ENCODE measurements at places on chromosomes 7 and 10. TPM values are rescaled to one million over a fixed set of nuclear protein-coding genes. Genes with fewer than 3 reads are reported as not detected.
A peak's percentile ranks its signal among the peaks of the same experiment; 100 is the strongest.

GRCh38 chr7:101890749-101891523 is 73.5 kb downstream of the CUX1 start:
- DNase-seq, result no peak

DNA sequence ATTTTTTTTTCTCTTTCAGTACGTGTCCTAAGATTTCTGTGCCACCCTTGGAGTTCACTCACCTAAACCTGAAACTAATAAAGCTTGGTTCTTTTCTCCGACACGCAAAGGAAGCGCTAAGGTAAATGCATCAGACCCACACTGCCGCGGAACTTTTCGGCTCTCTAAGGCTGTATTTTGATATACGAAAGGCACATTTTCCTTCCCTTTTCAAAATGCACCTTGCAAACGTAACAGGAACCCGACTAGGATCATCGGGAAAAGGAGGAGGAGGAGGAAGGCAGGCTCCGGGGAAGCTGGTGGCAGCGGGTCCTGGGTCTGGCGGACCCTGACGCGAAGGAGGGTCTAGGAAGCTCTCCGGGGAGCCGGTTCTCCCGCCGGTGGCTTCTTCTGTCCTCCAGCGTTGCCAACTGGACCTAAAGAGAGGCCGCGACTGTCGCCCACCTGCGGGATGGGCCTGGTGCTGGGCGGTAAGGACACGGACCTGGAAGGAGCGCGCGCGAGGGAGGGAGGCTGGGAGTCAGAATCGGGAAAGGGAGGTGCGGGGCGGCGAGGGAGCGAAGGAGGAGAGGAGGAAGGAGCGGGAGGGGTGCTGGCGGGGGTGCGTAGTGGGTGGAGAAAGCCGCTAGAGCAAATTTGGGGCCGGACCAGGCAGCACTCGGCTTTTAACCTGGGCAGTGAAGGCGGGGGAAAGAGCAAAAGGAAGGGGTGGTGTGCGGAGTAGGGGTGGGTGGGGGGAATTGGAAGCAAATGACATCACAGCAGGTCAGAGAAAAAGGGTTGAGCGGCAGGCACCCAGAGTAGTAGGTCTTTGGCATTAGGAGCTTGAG is at the start of gene CFTR:
CFTR (plus strand) TSS at position 801 of the 830 bp plus-strand sequence. CDS start 70 bp downstream, outside the sequence.
- DNase-seq, result peak; percentile 2

- no peak for DNase-seq
Measured at GRCh38 chr10:34580643-34581042, 234.5 kb downstream of the PARD3 start.

DNA sequence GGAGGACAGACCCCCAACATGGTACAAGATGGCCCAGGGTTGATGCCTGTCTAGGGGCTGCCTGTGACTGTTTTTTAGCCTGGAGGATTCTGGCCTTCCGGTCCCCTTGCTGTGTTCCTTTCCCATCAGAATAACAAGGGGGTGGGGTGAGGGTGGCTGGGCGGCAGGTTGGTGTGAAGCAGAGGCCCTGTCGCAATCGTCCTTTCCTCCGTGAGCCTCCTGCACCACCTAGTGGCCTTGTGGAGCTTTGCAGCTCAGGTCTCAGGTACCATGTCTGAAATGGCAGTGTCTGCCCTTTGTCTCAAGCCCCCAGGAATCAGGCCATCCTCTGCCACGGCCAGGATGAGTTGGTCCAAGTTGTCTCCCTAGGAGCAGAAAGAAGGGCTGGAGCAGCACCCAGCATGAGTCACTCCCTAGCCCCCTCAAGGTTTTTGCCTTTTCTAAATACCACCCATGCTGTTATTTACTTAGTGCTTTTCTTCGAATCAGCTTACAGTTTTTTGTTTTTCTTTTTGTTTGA is 24.2 kb downstream of the TACR2 start:
- DNase-seq, result peak; percentile 71

DNA sequence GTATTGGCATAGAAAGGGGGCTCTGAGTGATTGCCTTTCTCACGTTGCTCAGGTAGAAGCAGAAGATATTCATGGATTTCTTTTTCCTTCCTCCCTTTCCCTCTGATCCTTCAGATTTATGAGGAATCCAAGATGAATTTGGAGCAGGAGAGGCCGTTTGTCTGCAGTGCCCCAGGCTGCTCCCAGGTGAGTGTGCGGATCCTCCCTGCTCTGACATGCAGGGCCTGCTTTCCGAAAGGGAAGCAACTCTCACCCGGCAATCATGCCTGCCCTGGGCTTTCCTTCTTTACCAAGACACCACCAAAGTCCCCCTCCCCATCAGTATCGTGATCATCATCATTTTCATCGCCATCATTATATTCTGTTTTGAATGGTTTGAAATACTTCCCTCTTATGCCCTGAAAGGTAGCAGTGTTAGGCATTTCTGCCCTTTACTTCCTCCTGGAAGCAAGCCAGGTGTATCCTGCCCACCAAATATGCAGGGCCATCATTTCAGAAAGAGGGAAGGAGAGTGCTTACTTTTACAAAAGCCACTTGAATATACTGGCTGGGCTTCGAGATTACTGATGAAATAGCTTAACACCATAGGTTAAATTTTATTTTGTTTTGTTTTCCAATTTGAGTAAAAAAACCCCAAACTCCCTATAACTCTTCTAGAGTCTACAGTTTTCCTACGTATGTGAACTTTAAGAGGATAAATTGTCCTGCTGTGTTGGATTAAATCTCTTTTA is 75.9 kb downstream of the CREB5 start:
- no peak for DNase-seq

DNA sequence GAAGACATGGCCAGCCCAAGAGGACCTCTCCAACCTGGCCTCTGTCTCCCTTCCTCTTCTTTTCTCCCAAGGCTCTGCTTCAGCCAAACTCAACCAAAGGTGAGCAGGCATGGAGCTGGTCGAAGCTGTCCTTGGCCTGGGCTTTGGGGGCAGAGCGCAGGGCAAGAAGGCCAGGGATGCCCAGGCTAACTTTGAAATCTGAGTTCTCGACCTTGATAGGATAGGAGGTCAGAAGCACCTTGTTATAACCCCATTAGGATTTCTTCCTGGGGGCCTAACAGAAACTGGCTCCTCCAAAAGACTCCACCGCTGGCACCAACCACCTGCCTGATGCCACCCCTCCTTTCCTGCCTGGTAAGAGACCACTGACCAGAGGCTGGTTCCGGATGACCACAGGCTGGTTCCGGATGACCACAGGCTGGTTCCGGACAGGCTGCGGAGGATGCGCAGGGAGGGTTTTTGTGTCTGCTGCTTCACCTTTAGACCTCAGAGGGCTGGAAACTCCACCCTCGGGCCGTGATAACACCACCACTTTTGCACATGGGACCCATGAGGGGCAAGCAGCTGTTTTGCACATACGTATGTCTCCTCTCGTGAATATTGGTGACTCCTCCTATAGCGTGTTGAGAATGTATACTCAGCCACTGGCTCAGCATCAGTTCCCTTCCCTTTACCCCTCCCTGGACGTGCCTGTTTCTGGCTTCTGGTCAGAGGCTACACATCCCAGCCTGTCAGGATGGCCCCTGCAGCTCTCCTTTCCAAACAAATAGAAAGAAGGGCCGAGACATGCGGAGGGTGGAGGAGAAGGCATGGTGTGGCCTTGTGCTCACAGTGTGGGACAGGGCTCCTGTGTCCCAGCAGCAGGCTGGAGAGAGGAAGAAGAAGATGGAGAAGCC is 140.1 kb downstream of the DNAJB6 start:
- DNase-seq, result no peak

- peak; percentile 69 for DNase-seq
Measured at GRCh38 chr10:52308251-52309031, 5.6 kb upstream of the DKK1 start.

DNA sequence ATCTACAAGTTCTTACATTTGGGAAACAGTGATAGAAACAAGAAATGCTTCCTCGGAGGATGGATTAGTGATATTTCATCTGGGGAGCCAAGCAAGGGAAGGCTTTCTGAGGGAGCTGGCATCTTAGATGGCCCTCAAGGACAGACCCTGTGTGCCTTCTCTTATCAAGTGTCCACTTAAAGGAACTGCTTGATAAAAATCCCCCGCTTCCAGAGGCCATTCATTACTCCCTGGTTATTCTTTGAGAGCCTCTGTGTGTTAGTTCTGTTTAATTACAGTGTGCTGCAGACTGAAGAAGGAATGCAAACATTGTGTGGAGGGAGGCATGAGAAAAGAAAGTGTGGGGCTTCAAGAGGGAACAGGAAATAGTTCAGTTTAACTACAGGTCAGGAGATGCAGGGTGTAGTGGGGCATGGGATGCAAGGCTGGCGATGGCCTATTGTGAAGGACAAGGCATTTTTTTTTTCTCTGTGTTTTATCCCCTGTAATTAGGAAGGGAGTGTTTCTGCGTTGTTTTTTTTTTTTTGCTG is 145.4 kb downstream of the SNX10 start:
- no peak for DNase-seq

Gene RADIL
- total RNA-seq, result 1.1 TPM

DNA sequence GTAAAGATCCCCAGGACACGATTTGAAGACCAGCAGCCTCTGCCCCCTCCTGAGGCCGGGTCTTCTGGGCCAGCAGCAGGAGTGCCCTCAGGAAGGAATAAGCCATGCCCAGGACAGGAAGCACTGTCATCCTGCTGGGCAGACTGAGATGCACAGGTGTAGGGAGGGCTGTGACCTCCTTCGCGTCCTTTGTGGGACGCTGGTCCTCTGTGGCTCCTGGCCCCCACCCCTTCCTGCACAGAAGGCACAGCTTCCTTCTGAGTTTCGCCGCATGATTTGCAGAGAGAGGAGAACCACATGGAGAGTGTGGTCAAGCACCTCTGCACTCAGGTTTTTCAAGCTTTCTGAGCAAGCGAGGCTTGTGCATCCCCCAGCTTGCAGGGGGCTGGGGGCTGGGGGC is 112.7 kb downstream of the RGS10 start:
- no peak for DNase-seq

GRCh38 chr7:150666412-150666811 is 19.1 kb upstream of the GIMAP2 start:
- DNase-seq, result no peak

GRCh38 chr7:97006055-97006815 is 882 bp downstream of the DLX6 start:
- peak; percentile 52 for DNase-seq

- peak; percentile 39 for DNase-seq
Measured at GRCh38 chr10:116877391-116877790, 28.1 kb downstream of the ENO4 start.

Gene WNT2
- total RNA-seq, result not detected

DNA sequence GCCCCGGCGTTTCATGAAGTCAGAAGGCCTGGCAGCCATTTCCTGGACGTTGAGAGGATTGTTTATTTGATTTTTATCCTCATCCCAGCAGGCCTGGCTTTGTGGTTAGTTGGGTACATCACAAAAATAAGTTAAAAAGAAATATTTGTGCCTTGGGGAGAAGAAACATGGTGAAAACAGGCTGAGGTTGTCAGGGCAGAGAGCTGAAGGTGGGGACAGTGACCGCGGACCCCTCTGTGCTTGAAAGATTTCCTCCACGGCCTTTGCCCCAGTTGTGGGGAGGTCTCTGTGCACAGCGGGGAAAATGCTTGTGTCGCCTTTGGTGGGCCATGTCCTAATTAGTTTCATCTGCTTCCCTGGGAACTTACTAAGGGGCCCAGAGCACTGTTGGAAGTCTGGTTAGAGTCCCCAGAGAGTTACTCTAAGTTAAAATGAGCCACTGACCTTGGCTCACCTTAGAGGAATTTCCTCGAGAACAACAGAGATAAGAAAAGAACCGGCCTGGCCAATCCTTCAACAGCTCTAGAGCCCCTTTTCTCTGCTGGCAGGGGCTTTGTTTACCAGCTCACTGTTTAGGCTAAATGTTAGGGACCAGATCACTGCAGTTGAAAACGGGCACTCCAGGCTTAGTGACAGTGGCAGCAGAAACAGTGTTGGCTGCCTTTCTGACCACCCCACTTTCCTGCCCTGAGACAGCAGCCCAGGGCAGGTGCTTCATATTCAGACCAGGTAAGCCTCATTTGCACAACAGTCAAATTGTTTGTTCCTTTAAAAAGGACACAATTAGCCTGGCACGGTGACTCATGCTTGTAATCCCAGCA is 37.9 kb downstream of the CRCP start:
- peak; percentile 62 for DNase-seq

DNA sequence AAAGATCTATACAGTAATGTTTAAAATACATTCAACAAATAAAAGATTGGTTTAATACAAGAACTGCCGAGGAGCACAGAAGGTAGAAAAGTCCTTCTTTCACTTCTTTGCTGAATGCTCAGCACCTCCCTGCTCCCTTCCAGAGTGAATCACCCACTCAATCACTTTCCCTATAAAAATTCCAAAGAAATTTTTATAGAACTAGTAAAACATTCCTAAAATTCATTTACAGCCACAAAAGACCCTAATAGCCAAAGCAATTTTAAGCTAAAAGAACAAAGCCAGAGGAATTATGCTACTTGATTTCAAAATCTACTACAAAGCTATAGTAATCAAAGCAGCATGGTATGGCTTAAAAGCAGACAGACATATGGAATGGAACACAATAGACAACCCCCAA is 320.9 kb downstream of the PCLO start:
- DNase-seq, result no peak

DNA sequence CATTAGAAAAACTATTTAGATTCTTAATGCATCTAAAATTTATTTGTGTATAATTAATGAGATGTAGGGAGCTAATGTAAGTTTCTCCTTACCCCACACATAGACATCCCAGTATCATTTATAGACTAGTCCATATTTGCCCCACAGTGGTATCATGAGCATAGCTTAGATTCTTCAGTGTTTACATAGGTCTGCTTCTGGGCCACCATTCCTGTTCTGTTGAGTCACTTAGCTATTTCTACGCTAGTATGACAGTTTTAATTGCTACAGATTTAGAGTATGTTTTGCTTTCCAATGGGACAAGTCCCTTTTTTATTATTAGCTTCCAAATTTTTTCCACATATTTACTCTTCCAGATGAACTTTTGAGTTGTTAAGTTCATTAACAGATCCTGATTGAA is 69.4 kb downstream of the MCMBP start:
- no peak for DNase-seq

Gene CHST15
- 9.8 TPM for total RNA-seq

DNA sequence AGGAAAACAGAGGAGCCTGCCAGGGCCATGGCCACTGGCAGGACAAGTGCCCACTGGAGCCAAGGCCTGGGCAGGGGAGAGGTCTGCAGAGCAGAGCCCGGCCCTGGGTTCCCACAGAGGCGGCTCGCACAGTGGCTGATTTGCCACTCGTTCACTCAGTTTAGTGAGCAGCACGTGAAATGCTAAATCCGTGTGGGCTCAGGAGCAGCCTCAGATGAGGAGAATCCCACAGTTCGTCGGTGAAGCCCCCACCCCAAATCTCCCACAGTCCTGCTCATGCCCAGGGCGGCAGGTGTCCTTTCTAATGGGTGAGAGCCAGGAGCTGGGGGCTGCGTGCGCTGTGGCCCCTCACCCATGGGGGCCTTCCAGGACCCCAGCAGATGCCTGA is 107.7 kb upstream of the FAM20C start:
- DNase-seq, result no peak

Gene NXPH1
- not detected for total RNA-seq
